ENCODE measurements at places on chromosomes 3 and 15.

DNA sequence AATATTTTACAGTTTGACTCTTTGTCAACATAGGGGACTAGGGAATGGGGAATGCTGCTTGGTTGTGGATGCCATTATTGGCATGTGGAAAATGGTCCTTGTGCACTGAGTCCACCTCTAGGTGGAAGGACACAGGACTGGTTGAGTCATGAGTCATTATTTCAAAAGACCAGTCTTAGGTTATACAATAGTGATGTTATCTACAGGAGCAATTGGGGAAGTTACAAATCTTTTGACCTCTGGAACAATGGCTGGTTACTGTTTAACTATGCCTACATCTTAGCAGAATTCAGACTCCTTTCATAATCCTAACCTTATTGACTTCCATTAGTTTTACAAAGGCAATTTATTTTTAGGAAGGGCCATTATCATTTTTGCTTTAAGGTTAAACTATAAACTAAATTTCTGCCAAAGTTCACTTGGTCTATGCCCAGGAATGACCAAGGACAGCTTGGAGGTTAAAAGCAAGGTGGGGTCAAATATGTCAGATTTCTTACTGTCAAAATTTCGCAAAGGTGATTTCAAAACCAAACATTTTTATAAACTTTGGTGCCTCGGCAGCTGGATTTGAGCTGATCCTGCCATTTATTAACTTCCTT lies 11.8 kb upstream of the CCR8 start:
- peak; percentile 25 for DNase-seq

- no peak for DNase-seq
Observed at GRCh38 chr3:184359610-184360009, 1.8 kb downstream of the CLCN2 start.

GRCh38 chr3:116288485-116288884 lies 156.8 kb downstream of the LSAMP start:
- DNase-seq, result no peak

DNA sequence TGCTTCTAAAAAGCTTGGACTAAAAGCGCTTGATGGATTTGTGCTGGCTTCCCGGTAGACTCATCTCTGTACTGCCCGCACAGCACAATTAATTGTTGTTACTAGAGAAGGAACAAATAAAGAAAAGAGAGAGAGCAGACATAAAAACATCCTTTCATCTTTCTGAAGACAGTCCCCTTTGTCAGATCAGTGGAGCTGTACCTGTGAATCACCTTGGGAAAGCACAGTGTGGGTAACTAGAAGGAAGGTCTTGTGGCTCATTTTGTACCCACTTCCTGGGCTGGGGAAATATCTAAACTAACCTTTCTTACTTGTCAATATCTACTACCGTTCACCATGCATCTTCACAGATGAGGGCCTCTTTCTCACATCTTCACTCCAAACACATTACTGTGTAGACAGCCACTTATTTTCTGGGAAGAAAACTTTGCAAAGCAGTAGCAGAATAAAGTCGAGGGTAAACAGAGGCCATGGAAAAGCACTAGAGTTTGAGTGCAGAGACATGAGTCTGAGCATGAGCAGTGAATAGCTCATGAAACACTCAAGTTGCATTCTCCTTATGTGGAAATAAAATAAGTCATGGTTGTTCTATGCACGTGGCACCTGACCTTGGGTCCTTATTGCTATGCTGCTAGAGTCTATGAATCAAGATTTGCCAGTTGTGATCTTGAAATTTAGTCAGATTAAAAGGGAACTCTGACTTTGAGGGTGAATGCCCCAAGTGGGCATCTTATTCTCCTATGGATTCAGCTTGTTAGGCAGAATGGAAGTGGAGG lies 169.3 kb downstream of the LPP start:
- DNase-seq, result no peak

GRCh38 chr3:117898722-117899522 lies 1135.7 kb downstream of the IGSF11 start:
- DNase-seq, result peak; percentile 11

DNA sequence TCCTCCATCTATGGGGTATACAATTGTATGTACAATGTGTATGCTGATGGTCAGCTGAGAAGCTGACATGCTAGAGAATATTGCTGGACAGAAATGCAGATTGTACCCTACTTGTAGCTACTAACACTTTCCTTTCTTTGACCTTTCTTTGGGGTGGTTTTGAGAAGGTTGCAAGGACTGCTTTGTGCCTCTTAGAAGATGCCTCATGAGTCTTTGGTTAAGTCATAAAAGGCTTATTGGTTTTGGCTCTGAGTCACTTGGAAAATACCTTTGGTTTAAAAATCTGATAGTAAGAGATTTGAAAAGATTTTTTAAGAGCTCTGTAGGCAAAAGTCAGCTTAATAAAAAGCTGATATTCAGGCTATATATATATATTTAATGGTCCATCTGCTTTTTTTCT lies 71.5 kb downstream of the ZMAT3 start:
- DNase-seq, result no peak

GRCh38 chr3:7700539-7700938 lies 801.1 kb upstream of the LMCD1 start:
- DNase-seq, result no peak

DNA sequence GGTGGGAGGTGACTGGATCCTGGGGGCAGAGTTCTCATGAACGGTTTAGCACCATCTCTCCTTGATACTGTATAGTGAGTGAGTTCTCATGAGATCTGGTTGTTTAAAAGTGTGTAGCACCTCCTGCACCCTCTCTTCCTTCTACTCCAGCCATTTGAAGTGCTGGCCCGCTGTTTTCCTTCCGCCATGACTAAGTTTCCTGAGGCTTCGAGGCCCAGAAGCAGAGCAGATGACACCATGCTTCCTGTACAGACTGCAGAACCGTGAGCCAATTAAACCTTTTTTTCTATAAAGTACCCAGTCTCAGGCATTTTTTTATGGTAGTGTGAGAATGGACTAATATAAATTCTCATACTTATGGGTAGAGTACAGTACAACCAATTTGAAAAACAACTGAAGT lies 123.6 kb upstream of the BHLHE40 start:
- DNase-seq, result no peak

All from Calu3 (cell line).